Ovary (tissue), 10 donors: ENCODE measurements at places on chromosomes 4 and X.
A peak's percentile ranks its signal among the peaks of the same experiment; 100 is the strongest.

DNA sequence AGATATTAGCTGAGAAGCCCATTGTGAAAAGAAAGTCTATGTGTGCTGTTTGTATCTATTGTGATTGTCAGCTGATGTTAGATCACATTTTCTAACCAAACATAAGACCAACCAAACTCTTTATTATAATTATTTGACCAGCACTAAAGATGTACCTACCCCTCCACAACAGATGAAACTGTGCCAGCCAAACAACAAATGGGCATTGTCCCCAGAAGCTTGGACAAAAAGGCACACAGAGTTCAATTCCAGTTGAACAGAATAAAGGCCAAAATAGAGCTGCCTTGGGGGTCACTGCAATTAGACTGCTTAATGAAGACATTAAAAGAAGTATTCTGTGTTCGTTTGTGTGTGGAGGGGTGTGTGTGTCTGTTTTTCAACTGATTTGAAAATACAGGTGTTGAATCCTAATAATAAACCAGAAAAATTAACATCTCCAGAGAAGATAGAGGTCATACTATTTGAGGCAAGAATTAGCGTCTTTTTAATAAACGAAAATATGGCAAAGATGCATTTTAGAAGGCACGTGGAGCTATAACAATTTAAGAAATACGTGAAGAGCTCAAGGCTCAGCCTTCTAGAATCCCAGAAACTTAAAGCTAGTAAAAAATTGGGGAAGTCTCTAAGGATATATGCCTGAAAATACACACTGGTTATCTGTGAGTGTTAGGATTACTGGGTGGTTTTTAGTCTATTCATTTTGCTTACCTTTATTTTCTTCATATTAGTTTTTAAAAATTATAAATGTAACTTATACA, 2.2 kb downstream of the SPP1 start:
- DNase-seq, result no peak

DNA sequence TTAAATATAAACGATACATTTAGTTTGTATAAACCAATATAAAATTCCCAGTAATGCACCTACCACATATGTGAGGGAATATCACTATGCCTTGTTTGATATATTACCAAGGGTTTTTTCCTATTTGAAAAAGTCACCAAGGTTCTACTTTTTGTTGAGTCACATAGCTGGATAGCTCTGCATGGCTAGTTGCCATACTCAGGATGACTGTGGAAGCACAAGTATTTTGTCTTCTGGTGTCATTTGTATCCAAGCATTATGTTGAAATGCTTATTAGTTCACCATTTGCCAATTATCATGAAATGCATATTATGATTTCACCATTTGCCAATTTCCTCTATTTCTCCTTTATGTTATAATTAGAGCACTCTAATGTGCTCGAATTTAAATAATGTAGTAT, 162.7 kb upstream of the TTC29 start:
- DNase-seq, result no peak

- DNase-seq, result no peak
These were observed 190.6 kb downstream of the LDB2 start for GRCh38 chr4:16707874-16708273.

GRCh38 chr4:124177647-124178425, 534.7 kb downstream of the ANKRD50 start:
- no peak for DNase-seq

- DNase-seq, result peak; percentile 75
These were observed 104.1 kb downstream of the PHOX2B start for GRCh38 chr4:41644288-41644914.

- no peak for DNase-seq
These were observed 48.1 kb upstream of the ENPP6 start for GRCh38 chr4:184265546-184266351.

DNA sequence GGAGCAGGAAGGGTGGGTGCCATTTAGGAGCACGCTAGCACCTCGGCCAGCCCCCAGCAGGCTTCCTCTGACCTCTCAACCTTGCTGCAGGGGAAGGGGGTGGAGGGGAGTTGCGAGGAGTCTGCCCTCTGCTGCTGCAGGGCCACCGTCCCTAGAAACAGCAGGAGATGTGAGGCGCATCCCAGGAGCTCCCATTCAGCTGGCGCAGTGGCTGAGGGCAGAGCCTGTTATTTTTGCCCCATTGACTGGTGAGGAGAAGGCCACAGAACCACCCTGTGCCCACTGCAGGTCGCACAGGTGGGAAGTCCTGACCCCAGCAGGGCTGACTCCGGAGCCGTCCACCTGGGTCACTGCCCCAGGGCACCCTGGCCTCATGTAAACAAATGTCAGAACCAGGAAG, 8.0 kb downstream of the PDE6B start:
- no peak for DNase-seq

- no peak for DNase-seq
These were observed 23.3 kb upstream of the TMEM255A start for GRCh38 chrX:120334603-120335002.

DNA sequence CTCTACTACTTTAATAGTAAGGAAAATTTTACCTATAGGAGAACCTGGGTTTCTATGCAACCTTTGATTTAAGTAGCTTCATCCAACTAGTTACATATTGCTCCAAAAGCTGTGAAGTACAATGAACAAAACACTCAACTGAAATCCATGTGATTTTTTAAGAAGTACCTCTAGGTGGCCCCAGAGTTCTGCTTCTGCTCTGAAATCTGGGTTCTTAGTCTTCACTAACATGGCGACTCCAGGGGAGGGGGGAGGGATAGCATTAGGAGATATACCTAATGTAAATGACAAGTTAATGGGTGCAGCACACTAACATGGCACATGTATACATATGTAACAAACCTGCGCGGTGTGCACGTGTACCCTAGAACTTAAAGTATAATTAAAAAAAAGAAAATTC, 73.4 kb upstream of the MAGEB2 start:
- no peak for DNase-seq

DNA sequence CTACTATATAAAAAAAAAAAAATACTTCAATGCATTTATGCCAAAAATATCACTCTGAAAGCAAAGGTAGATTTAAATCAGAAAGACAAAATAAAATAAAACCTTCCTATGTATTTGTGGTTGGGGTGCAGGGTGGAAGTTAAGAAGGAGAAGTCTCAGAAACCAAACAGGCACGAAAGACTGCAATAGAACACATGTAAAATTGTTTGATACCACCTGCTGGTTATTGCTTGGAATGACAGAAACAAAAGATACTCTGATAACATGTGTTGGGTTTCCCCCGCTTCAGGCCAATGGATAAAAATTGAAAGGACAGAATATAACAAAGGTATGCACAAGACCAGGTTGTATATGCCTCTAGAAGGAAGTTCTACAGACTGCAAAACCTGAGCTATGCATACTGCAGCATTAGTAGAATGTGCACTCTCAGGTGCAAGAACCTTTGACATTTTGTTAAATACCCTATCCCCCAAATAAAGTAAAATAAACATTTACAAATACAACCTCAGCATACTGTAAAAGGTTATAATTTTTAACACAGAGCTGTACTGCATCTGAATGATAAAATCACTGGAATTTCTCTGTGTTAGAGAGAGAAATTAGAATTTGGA, 118.8 kb downstream of the GABRA2 start:
- DNase-seq, result no peak

DNA sequence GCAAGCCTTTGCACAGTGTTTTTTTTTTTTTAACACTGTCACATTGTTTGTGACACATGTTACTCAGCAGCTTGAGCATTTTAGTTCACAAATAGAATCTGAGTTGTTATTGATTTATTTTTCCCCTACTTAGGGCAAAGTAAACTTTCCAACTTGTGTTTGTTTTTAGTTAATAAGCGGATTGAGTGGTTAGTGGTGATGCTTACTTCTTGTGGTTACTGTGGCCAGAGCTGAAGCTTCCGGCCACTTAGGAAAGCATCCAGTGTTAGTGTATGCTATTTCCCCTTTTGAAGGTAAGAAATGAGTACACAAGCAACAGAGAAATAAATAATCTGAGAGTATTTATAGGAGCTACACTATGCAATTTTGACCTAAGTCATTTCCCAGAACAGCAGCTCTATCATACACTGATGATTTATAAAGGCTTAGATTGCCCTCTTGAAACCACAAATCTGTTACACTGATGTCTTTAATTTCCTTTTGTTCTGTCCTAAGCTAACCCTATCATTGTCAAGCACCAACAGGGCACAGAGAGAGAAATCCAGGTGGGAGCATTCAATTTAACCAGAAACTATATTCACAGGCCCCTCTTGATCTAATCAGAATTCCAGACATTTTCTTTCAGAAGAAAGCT, 2464.6 kb downstream of the PCDH7 start:
- no peak for DNase-seq

DNA sequence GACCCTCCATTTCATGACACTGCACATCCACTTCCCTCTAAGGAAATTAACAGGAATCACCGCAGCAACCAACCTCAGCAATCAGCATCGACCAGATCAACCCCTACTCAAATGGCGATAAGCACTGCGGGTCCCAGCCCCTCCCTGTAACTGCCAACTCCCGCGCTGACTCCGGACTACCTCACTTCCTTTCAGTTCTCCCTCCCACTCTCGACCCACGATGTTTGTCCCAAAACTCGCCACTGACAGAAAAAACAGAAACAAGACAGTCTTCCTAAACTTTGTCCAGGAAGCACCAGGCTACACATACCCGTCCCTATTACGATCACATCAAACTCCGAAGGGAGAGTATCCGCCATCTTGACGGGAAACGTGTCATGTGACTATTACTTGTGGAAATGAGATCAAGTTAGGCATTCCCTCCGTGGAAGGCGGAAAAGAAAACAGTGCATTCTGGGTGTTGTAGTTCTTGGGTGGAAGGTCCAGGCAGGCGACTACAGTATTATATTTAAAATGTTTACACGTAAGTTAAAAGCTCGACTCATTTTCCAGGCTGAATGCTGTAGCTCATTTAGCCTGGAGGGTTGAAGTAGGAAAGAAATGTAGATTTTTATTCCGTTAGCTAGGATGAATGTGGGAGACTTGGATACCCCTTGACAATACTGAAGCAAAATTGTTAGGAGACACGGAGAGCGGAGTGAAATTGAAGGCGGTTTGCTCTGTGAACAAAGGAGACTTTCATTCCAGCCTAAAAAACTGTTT, at the start of gene CHM:
CHM (minus strand) TSS at position 385 of the 762 bp plus-strand sequence; CDS start at position 359, 26 bp downstream.
- peak; percentile 68 for DNase-seq

DNA sequence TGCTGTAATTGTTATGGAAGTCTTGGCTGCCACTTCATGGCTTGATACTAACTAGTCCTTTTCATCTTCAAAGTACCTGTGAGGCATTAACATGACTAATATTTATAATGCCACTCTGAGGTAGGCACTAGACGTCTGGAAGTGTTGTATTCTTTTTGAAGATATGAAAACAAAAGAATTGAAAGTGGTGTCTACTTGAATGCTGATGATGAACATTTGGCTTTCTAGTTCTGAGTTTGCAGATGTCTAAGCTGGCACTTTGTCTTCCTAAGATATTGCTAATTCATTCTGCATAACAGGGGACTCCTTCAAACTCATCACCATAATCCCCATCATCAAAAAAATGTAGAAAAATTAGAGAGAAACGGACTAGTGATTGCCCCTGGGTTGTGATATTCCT, 41.6 kb upstream of the HAND2 start:
- DNase-seq, result no peak

DNA sequence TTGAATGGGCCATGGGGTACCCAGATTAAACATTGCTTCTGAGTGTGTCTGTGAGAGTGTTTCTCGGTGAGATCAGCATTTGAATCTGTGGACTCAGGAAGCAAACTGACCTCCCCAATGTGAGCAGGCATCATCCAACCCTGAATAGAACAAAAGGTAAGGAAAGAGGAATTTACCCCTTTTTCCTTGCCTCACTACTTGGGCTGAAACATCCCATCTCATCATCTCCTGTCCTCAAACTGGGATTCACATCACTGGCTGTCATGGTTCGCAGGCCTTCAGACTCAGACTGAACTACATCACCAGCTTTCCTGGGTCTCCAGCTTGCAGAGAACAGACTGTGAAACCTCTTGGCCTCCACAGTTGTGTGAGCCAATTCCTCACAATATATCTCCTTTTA, 47.1 kb downstream of the TEC start:
- no peak for DNase-seq

DNA sequence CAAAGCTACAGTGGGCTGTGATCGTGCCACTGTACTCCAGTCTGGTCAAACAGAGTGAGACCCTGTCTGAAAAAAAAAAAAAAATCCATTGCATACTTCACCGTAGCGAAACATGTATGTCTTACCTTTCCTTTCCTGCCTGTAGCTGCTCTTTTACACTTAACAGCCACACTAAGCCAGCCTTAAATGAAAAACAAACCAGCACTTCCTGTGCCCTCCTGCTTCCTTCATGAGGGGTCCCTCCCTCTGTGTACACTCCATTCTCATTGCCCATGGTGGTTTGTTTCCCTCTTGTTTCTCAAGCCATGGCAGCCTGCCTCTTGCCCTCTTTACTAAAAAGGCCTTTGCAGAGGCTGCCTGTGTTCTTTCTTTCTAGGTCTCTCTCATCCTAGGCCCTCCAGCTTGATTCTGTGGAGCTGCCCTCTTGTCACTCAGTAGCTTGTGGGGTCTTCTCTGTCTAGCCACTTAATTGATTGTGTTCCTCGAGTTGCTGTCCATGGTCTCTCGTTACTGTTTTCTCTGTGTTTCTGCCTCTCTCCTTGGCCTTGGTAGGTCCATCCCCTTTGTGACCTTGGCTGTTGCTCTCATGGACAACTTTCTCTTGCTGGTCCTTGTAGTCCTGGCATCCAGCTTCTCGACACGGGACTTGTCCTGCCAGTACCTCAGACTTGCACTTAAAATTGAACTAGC, 52.1 kb upstream of the MSANTD1 start:
- no peak for DNase-seq

- DNase-seq, result no peak
These were observed 37.0 kb downstream of the IRS4 start for GRCh38 chrX:108699368-108699767.

DNA sequence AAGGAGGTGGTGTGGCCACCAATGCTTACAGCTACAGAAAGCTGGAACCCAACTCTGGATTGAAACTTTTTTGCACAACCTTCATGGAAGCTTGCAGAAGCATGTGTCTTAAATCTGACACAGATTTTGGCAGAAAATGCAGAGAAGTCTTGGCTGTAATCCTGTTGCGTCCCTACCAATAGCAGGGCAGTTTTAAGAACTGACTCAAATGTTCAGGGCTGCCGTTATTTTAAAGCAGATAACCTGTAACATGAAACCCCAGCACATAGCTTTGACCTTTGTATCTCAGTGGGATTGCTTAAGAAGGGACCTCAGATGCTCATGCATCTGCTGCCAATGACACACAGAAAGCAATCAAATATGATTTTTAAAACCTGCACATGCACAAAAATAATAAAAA, at the start of gene VEGFD:
VEGFD (minus strand) TSS at position 110 of the 400 bp plus-strand sequence. CDS start 467 bp downstream, outside the sequence.
- no peak for DNase-seq

- no peak for DNase-seq
These were observed 77.3 kb downstream of the SMIM20 start for GRCh38 chr4:25991340-25991739.

DNA sequence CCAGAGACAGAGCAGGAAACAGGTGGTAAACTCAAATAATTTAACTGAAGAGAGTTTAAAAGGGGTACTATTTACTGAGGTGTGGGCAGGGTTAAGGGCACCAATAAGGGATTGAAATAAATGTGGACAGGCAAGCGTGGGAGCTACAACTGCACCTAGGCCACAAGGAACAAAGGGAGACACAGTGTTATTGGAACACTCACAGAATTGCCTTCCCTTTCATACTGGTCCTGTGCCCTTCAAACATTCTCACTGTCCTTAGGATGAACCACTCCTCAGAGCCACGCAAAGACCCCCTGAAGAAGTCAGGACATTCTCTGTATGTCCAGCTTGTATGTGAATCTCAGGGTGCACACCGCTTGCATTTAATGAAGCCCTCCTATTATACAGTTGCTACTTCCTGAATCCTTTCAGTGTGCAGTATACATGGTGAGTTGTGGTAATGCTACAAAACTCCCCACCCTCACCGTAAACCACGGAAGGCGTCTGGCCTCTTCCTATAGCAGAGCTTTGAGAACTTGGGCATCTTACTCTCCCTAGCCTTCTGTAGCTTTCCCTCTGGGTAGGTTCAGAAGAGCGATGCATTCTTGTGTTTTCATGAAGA, 9.6 kb upstream of the MRPL1 start:
- DNase-seq, result no peak
